ENCODE measurements at places on chromosomes 4 and X. TPM values are rescaled to one million over a fixed set of nuclear protein-coding genes. Genes with fewer than 3 reads are reported as not detected.

DNA sequence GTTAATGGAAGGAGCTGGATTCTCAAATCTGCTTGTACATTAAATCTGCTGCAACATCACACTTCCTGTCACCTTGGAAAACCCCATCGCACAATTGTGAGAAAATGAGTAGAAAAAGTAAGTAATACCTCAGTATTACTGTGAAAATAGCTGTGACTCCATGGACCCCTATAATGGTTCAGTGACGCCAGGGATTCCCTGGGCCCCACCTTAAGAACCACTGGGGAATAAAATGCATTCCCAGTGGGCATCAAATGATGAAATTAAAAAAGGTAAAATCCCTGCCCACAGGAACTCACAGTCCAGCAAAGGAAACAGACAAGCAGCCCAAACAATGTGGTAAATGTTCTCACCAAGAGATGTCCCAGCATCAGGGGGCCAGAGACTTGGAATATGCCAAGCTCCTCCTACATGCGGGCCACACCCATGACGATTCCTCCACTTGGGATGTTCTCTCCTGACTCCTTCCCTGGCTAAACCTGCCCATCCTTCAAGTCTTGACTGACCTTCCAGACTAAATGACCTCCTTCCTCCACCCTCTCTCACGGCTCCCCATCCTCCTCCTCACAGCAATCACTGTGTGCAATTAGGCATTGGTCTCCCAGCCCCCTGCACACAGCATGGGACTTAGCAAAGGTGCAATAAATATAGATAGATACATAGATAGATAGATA lies 2.6 kb downstream of the EVC2 start:
- DNase-seq, result no peak

Gene TLR6
- total RNA-seq, result 3.6 TPM

Gene ASB9
- 0.41 TPM for total RNA-seq

- peak; percentile 55 for DNase-seq
Measured at GRCh38 chrX:46574774-46575381, 1.3 kb downstream of the CHST7 start.

All from activated T-cell treated with anti-CD3 and anti-CD28 coated beads, Interleukin-2, amount 50 U/mL, for 72 hours (primary cell).